ENCODE measurements at places on chromosomes 1 and 21.

DNA sequence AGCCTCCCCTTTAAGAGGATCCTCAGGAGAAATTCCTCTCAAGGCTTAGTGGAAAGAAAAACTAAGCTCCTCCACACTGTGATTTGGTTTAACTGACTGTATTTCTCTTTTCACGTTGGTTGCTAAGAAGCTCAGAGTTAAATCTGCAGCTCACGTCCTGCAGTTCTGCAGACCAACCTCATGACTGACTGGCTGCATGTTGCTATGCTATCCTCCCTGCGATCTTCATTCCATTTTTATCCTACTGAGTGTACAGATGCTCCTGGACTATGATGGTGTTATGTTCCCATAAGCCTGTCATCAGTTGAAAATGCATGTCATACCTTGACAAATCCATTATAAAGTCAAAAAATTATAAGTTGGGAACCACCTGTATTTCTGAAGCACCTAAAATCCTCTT, 34.6 kb downstream of the FAM163A start:
- no peak for DNase-seq

- DNase-seq, result no peak
Observed at GRCh38 chr1:2415801-2416208, 3.4 kb upstream of the PEX10 start.

- no peak for DNase-seq
Observed at GRCh38 chr1:56868761-56869160, 14.2 kb downstream of the C8A start.

- no peak for DNase-seq
Observed at GRCh38 chr1:21165646-21166045, 11.1 kb downstream of the EIF4G3 start.

- no peak for DNase-seq
Observed at GRCh38 chr1:23575226-23575810, 16.0 kb upstream of the ID3 start.

DNA sequence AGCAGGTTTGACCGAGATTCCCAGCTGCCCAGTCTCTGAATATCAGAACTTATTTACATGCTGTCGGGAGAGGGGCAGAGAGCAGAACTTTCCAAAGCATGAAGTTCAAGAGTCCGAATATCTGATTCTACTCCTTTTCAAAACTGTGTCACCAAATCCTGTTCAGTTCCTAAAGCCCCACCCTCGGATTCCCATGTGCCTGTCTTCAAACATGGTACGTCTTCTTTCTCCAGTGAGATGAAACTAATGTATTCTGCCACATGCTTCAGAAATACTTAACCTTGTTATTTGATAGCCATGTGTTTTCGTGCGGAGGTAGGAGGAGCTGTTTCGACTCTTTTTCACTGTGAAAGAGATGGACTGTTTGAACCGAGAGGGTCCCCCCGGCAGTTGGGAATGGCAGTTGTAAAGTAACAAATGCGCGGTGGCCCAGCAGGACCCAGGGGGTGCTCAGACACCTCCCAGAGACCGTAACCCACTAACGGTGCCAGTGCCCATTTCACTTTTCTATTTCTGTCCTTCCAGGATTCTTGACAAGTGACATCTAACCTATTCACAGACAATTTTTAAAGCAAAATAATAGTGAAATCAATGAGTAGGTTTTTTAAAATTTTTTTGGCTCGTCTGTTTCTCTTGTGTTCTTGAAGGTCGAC, 67.2 kb downstream of the ZBTB18 start:
- DNase-seq, result no peak

GRCh38 chr1:171429137-171429536, 56.2 kb upstream of the PRRC2C start:
- DNase-seq, result no peak

DNA sequence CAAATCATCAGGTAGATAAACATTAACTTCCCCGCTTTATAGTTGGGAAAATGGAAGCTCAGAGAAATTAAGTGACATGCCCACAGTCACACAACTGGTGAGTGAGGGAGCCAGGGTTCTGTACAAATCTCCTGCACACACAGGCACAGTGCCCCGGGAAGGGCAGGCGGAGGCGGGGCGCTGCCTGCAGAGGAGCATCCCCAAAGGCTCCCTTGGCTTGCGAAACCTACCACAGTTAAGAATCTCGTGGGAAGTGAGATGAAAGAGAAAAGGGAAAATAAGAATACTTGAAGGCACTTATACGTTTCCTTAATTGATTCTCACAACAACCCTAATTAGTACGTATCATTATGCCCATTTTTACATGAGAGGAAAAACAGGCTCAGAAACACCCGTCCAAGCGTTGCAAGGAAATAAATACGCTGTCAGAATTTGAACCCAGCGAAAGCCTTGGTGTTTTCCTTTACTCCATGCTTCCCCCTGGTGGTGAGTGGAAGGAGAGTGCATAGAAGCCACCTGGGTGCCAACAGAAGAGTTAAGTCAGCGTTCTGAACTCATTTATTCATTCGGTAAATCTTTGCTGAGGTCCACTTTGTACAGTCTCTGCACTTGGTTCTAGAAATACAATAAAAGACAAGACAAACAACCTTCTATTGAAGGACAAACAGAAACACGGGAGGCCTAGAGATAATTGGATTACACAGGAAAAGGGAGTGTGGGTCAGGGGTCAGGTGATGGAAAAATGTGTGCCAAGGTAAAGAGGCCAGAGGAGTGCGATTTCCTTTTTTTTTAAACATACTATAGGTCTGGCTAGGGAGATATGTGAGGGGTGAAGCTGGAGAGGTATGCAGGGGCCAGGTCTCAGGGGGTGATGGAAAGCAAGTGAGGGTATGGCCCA, 28.4 kb downstream of the ACP6 start:
- peak; percentile 31 for DNase-seq

GRCh38 chr21:33205476-33205875, 24.3 kb upstream of the IFNAR2 start:
- DNase-seq, result no peak

DNA sequence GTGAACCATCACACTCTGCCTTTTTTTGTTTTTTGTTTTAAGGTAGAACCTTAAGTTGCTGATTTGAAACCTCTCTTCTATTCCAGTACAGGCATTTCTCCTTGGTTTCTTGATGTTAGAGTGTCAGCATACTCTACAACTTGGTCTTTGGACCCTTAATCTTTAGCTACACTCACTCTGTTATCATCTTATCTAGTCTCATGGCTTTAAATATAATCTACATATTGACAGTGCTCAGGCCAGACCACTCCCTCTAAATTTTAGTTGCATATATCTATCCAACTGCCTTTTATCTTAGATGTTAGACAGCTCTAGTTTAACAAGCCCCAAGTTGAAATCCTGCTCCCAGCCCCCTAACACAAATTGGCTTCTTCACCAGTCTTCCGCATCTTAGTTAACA, 22.1 kb downstream of the NME7 start:
- no peak for DNase-seq

DNA sequence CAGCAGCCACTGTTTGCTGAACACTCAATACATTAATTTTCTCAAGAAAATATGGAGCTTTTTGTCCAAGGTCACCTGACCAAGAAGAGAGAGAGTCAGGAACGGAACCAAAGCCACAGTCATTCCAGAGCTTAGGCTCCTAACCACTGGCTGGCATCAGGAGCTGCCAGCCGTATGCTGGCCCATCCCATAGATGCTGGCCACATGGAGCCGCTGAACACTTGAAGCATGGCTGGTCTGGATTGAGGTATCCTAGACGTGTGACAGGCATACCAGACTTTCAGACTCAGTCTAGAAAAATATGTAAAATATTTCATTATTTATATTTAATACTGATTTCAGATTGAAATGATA, 458.7 kb downstream of the MATN1 start:
- DNase-seq, result no peak

DNA sequence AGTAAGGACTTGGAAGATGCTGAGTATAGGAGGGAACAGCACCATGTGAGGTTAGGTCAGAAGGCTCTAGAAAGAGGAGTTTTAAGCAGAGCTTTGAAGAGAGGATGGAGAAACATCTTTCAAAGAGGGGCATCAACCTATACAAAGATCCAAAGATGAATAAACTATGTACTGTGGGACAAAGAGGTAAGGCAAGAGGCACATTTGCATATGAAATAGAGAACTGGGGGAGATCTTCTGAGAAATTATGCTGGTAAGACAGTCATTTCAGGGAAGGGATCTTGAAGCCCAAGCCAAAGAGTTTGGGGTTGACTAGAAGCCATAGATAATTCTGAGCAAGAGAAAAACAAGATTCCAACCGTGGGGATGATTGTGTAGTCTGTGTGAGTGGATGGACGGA, 70.0 kb downstream of the LGR6 start:
- no peak for DNase-seq

GRCh38 chr1:112188611-112189010, 199.1 kb upstream of the KCND3 start:
- DNase-seq, result no peak

- DNase-seq, result no peak
Observed at GRCh38 chr1:183945428-183946319, 91.9 kb downstream of the COLGALT2 start.

GRCh38 chr1:153750026-153750995, 22.5 kb downstream of the INTS3 start:
- DNase-seq, result no peak

DNA sequence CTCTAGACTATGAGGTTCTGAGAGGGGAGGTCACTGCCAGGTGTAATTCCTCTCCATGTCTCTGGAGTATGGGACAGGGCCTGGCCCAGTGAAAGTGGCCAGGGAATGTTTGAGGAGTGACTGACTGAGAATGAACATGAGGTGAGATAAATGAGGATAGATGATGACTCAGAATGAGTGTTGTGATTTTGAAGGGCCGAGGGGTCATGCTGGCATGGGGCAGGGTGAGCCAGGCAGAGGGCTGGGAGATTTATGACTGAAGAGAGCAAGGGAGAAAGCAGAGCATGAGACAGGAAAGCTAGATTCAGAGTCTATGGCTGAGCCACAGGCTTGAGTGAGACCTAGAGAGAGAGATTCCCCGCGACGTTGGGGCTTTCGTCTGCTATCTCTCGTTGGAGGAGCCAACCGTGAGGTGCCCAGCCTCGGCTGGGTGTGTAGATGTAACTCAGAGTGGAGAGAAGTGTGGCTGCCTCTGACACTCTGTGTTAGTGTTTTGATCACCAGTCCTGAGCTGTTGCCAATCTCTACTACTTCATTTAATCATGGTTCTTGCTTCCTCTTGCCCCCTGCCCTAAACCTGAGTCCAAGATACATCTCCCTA, 50.1 kb downstream of the FOXD2 start:
- DNase-seq, result no peak

- DNase-seq, result no peak
Observed at GRCh38 chr1:166900987-166901386, 24.9 kb upstream of the TADA1 start.

DNA sequence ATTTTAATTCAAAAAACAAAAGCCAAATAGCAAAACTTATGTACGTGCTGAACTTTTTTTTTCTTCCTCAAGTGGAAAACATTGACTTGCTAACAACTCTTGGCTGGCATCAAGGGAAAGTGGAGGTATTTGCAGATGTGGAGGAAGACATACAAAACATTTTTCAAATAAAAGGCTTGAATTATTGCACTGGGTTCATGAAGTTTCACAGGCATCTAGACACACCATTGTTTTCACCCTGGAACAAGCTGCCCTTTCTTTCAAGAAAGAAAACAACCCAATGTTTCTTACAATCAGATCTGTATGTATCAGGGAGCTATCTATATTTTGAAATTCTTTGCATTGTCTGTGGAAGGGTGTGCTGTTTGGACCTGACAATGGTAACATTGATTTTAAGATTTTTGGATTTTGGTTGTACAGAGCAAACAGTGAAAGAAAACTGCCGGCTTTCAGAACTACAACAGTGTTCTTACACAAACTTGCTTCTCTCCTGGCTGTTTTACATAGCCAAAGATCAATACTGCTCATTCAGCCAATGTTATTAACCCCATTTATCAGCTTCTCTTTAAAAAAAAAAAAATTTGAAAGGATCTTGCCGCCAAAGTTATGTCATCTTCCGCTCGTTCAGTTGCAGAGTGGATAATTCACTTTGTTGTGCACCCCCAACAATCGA, 187.7 kb upstream of the FOXD3 start:
- DNase-seq, result no peak

GRCh38 chr1:36166136-36166535, 10.2 kb downstream of the MAP7D1 start:
- DNase-seq, result no peak

GRCh38 chr1:76083189-76083588, 8.6 kb downstream of the ST6GALNAC3 start:
- DNase-seq, result no peak

GRCh38 chr1:113858418-113858817, 13.1 kb downstream of the PTPN22 start:
- no peak for DNase-seq

DNA sequence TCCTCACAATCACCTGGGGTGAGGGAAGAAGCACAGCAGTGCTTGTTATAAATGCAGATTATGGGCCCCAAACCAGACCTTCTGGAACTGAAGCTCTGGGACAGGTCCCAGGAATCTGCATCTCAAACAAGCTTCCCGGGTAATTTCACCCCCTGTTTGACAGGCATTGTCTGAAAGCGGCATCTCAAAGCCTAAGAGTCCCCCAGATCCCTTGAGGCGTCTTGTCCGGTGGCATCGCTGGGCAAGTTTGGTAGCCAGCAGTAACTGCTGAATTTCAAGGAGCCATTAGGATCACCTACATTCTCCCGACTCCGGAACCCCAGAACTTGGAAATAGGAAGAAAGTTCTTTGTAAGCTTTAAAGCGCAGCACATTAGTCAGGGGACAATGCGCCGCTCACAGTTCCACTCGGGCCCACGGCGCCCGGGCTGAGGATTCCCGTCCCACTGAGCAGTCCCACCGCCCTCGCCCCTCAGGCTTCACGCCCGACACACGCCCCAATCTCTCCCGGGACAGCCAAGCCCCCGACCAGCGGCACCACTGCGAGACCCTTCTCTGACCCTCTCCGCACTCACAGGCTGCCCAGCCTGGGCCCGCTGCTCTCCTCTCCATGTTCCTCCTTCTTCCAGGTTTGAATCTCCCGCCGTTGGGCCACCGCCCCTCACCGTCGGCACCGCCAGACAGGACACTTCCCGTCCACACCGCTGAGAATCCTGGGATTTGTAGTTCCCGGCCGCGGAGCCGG, at the start of gene IQGAP3:
Gene IQGAP3 (minus strand): TSS at position 647 of the 744 bp plus-strand sequence. CDS start 36 bp downstream, at position 611.
- DNase-seq, result peak; percentile 36

DNA sequence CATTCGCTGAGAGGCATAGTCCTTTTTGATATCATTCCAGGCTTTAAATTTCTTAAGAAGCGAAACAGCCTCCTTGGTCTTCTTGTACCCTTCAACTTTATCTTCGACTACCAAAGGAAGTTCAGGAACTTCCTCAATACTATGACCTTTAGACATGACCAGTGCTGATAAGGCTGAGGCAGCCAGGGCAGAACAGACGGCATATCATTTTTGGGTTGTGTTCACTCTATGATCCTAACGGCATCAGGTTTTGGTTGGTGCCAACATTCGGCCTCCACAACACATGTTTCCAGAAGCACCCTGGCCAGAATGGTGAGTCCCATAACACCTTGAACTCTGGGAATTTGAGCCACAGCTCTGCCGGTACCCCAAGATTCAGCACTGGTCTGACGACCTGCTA, 31.4 kb upstream of the MYOC start:
- DNase-seq, result no peak

Measured in stimulated activated CD8-positive, alpha-beta memory T cell treated with anti-CD3 and anti-CD28 coated beads, Interleukin-15, amount 100 ng/mL, for 1 hour (primary cell).